ENCODE measurements at places on chromosomes 13 and 19. TPM values are rescaled to one million over a fixed set of nuclear protein-coding genes. Genes with fewer than 3 reads are reported as not detected.

EID2B gene
- 3.6 TPM for total RNA-seq

PLIN4 gene
- not detected for total RNA-seq

KLK2 gene
- not detected for total RNA-seq

RXFP2 gene
- not detected for total RNA-seq

ATF5 gene
- total RNA-seq, result 4.8 TPM

CDX2 gene
- total RNA-seq, result not detected

KCNC3 gene
- total RNA-seq, result under 0.01 TPM

SLC46A3 gene
- total RNA-seq, result 17.8 TPM

KRTDAP gene
- total RNA-seq, result not detected

LYPD5 gene
- total RNA-seq, result 1.2 TPM

KIR2DL4 gene
- not detected for total RNA-seq

FXYD5 gene
- total RNA-seq, result 17.2 TPM

SPRED3 gene
- total RNA-seq, result 2.1 TPM

METTL21C gene
- not detected for total RNA-seq

CERS1 gene
- total RNA-seq, result 2.7 TPM

PNMA8B gene
- 1.2 TPM for total RNA-seq

TRAPPC6A gene
- 5.0 TPM for total RNA-seq

CABP5 gene
- not detected for total RNA-seq

Data from smooth muscle cell of the umbilical artery (primary cell).